ENCODE measurements at places on chromosomes 7 and 10.
A peak's percentile ranks its signal among the peaks of the same experiment; 100 is the strongest.

DNA sequence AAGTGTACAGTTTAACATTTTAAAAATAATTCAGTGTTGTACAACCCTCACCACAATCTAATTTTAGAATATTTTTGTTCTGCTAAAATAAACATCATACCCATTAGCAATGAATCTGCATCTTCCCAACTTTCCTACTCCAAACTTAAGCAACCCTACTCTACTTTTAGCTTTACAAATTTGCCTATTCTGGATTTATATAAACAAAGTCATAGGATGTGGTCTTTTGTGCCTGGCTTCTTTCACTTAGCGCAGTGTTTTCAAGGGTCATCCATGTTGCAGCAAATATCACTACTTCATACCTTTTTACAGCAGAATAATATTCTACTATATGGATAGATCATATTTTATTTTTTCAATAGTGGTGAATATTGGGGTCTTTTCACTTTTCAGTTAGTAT lies 18.9 kb downstream of the CALML3 start:
- no peak for DNase-seq

- peak; percentile 25 for DNase-seq
Measured at GRCh38 chr7:6106140-6106904, 75.1 kb downstream of the ANKRD61 start.

GRCh38 chr7:112790586-112791003 lies 402 bp upstream of the TMEM168 start:
- no peak for DNase-seq

GRCh38 chr7:517774-518629 lies 1.6 kb downstream of the PDGFA start:
- DNase-seq = no peak

- no peak for DNase-seq
Measured at GRCh38 chr10:113518816-113519591, 33.8 kb upstream of the HABP2 start.

- DNase-seq = no peak
Measured at GRCh38 chr10:36608251-36608650, 517.1 kb upstream of the ANKRD30A start.

DNA sequence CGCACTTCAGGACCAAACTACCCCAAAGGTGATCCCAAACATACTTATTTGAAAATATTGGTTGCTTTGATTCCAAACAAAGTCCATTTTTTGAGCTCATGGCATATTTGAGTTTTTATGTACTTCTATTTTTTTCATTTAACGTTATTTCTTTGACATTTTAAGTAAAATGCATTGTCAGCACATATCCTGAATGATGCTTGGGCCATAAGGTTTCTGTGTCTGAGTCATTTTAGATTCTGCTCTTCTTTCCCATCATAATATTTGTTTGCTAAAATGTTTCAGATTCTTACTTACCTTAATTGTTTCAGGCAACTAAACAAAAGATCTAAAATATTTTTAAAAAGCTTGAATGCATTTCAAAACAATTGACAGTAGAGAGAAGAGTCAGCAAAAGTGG lies 998.2 kb downstream of the REEP3 start:
- no peak for DNase-seq

GRCh38 chr10:31153692-31154091 lies 122.0 kb upstream of the ZNF438 start:
- DNase-seq = no peak

DNA sequence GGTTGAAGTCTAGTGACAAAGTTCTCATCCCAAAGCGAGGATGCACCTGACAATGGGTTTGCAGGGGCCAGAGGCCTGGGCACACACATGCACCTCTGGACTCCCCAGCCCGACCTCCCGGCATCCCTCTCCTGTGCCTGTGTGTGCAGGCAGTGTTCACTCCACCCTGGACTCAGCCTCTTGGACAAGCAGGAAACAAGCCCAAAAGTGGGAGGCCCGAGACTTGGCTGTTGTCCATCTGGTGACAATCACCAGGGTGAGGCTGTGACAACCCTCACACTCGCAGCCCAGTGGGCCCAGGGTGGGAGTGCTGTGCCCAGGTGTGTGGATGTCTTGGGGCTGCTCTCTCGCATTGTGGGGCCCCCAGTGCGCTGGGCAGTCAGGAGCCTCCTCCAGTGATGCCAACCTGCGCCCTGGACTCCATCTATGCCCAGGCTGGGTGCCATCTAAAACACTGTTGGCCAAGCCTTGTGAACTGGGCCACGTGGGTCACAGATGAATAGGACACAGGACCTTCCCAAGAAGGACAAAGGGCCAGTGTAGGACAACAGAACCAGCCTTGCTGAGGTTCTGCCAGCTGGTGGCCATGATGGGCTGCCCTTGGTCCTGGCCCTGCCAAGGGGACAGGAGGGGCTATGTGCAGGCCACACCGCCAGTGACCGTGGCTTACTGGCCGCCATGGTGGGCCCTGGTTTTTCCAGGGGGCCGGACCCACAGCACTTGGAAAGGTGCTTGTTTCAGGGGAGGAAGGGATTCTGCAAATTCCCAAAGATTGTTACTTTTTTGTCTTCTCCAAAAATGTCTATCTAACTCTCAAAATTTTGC lies 144.3 kb downstream of the TCERG1L start:
- no peak for DNase-seq

- DNase-seq = no peak
Measured at GRCh38 chr7:91692800-91693199, 187.7 kb downstream of the MTERF1 start.

GRCh38 chr10:12819071-12819470 lies 182.4 kb downstream of the CCDC3 start:
- no peak for DNase-seq

DNA sequence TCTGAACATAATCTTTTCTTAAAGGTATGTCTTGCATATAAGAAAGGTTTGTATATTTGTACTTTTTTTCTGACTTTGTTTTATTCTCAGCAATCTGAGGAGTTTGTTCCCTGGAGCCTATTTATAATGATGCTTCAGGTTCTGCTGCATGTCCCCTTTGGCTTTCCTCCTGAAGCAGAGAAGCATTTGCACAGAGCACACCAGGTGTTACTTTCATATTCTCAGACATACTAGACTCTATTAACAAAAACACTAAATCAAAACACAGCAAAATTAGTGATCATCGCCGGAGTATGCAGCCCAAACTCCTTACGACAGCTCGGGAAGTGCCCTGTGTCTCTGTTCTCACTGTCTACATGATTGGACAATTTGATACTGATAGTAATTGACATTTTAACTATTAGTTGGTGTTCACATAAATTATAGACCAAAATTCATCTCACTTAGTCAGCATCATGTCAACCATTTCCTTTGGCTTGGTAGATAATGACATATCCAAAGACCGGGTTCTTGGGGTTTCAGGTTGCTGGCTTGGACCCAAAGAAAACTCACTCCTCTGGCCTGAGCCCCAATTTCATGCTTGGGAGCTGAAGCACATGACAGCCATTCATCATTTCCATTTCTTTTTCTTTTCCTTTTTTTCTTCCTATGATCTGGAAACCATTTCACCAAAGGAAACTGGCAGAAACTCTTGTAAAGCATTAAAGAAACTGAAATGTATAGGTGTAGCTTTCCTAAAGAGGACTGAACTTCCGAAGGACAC lies 400.1 kb upstream of the NRP1 start:
- DNase-seq = no peak

GRCh38 chr10:125222515-125223308 lies 62.3 kb upstream of the CTBP2 start:
- DNase-seq = no peak

DNA sequence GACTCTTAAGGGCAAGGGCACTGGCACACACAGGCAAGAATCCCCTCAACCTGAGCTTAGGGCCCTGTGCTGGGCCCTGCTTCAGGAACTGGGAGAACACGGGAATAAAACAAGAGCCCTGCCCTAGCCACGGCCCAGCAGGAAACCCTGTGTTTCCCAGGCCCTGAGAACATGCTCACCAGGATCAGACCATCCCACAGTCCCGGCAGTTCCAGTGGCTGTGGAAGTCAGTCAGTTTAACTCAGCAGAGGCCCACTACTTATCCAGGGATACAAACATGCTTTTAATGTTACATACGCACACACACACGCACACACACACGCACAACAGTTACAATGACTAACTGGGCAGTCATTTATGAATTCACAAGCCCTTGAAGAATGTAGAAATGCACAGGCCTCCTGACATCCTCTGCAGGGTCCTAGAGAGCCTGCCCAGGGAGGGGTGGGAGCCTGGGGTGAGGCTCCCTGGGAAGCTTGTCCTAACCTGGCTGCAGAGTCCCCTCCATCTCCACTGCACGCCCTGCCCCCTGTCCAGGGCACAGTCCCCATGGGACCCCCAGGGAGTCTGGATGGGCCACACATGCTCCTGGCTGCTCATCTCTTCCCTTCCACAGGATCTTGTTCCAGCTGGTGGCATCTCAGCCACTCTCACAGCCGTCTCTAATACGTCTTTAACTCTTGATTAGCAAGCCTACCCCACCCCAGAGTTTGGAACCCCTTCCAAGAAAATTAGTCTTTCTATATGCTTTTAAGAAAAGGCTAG lies 97.6 kb downstream of the TCERG1L start:
- DNase-seq = no peak

- DNase-seq = no peak
Measured at GRCh38 chr7:106047818-106048705, 64.0 kb downstream of the SYPL1 start.

- DNase-seq = no peak
Measured at GRCh38 chr10:113433711-113434110, 119.1 kb upstream of the HABP2 start.

DNA sequence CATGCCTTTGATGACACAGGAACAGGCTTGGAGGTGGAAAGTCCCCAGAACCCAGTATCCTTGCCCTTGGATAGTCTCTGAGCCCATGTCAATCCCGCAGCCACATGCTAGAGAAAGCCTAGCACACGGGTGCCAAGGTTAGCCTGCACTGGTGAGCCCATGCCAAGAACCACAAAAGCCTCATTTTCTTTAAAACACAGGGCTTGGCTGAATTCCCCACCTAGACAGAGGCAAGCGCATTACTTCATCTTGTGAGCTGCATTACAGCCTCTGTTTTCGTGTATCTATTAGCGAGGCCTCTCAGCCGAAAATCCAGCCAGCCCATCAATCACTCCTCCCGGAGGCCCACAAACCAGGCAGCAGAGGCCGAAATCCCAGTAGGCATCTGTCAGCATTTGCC lies 314.9 kb upstream of the AUTS2 start:
- no peak for DNase-seq

- DNase-seq = no peak
Measured at GRCh38 chr10:71133710-71134686, 78.4 kb upstream of the UNC5B start.

DNA sequence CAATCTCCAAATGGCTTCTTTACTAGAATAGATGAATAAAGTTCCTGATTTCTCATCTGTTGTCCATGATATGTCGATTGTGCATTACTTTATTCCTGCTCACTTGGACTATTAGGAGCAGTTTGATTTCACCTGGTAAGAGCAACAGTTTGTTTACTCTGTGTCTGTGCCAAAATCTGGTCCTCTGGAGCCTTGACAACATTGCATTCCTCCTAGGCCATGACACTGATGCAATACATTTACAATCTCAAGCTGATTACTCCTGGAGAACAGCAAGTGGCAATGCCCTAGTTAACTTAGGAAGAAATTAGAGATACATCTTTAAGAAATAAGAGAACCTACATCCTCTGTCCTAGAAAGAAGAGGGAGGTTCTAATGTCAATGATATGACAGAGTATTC lies 71.8 kb downstream of the SGCE start:
- no peak for DNase-seq

- no peak for DNase-seq
Measured at GRCh38 chr7:134448356-134449229, 10.3 kb downstream of the AKR1B1 start.

- no peak for DNase-seq
Measured at GRCh38 chr10:127576740-127577161, 27.6 kb downstream of the NPS start.

DNA sequence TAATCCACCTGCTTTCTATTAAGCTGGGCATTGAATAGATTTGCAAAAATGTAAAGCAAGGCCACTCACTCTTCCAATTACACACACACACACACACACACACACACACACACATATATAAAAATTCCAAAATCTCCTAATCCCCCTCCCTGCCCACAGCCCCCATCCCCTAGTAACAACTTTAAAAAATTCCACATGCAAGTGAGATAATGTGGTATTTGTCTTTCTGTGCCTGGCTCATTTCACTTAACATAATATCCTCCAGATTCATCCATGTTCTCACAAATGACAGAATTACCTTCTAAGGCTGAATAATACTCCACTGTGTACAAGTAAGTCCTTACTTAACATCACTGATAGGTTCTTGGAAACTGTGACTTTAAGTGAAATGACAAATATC lies 24.2 kb downstream of the SH2D4B start:
- DNase-seq = no peak

DNA sequence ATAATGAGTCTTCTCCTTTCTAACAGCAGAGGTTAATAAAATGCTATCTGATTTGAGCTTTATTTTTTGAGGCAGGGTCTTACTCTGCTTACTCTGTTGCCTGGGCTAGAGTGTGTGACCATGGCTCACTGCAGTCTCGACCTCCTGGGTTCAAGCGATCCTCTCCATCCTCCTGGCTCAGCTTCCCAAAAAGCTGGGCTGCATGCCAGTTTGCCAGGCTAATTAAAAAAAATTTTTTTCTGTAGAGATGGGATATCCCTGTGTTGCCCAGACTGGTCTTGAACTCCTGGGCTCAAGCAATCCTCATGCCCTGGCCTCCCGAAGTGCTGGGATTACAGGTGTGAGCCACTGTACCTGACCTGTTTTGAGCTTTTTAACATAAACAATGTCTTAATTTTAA lies 56.7 kb downstream of the SCD start:
- no peak for DNase-seq

DNA sequence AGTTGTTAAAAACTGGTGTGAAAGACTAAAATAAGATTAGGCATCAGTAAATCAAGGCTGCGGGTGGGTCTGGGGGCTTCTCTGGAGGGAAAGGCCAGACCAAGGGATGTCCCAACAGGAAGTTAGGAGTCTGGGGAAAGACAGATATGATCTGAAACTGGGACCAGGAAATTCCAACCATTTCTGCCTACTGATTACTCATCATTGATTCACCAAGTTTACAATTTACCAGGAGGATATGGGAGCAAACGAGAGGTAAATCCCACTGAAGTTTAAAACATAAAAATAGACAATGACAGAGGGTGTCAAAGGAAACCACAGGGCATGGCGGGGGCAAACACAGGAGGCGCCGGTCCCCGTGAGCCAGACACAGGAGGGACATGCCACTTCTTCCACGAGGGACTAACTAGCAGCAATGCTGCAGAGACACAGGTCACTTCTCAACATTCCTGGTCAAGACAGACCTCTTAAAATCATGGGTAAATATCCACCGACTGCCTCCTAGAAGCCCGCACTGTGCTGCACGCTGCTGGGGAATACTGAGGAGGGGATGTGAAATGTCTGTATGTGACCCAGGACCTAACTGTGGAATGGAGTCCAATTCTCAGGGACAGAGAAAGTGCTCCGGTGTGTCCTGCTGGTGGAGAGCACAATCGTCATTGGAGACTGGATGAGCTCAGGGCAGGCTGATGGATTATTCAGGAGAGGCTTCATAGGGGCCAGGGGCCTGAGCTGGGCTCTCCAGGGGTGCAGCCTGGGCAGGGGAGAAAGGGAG lies 153.4 kb upstream of the KLF14 start:
- DNase-seq = no peak

GRCh38 chr7:78434281-78434680 lies 635.7 kb downstream of the PHTF2 start:
- no peak for DNase-seq
